ENCODE measurements at places on chromosomes 16 and 17.
A peak's percentile ranks its signal among the peaks of the same experiment; 100 is the strongest.

DNA sequence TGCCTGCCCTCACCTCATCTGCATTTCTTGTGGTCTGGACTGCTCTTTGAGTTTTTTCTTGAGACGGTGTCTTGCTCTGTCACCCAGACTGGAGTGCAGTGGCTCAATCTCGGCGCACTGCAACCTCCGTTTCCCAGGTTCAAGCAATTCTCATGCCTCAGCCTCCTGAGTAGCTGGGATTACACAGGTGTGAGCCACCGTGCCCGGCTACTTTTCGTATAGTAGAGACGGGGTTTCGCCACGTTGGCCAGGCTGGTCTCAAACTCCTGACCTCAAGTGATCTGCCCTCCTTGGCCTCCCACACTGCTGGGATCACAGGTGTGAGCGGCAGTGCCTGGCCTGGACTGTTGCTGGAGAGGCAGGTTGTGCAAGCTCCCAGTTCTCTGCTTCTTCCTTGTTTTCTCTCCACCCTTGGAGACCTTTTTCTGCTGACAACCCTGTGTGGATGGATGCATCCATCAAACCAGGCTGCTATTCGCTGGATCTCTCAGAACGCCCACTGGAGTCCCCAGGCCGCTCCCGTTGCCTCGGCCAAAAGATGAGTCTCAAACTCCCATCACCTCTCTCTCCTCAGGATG lies 22.7 kb upstream of the DBNDD1 start:
- no peak for DNase-seq

- no peak for DNase-seq
These were observed 116.3 kb downstream of the SOX9 start for GRCh38 chr17:72236980-72237633.

DNA sequence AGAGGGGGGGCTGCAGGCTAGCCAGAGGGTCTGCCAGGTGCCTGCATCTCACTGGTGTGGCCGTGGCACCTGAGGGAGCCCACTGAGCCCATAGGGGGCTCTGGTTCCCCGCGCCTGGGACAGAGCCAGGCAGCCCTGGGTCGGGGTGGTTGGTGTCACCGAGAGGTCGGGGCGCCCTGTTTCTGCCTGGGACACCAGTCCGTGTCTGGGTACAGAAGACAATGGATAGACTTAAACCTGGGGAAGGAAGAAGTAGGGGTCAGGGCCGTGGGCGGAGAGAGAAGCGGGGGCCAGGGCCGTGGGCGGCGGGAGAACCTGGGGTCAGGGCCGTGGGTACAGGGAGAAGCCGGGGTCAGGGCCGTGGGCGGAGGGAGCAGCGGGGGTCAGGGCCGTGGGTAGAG lies 3.0 kb downstream of the RFNG start:
- no peak for DNase-seq

DNA sequence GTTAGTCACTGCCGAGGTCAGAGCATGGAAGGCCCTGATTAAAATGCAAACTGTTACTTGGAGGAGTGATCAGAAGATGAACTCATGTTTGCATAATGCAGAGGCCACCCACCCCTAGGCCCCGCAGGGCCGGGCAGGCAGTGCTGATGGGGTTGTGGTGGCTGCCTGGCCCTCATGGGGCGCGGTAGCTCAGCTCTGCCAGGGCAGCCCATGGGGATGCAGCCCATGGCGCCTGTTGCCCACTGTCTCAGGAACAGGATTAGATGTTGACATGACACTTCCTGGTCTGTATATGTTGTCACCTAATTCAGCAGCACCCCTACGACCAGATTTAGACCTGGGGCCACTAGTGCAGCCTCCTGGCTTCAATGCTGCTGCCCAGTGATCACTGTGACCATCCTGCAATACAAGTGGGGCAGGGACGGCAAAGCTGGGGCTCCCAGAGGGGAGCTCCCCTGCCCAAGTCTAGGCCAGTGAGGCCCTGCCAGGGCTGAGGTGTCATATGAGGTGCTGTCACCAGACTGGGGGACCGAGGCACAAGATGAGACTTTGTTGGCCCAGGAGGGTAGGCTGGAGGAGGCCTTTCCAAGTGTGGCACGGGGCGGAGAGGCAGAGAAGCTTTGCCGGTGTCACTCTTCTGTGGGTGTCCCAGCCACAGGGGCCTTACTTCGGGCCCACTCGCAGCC lies 49.1 kb downstream of the RAI1 start:
- DNase-seq: no peak

DNA sequence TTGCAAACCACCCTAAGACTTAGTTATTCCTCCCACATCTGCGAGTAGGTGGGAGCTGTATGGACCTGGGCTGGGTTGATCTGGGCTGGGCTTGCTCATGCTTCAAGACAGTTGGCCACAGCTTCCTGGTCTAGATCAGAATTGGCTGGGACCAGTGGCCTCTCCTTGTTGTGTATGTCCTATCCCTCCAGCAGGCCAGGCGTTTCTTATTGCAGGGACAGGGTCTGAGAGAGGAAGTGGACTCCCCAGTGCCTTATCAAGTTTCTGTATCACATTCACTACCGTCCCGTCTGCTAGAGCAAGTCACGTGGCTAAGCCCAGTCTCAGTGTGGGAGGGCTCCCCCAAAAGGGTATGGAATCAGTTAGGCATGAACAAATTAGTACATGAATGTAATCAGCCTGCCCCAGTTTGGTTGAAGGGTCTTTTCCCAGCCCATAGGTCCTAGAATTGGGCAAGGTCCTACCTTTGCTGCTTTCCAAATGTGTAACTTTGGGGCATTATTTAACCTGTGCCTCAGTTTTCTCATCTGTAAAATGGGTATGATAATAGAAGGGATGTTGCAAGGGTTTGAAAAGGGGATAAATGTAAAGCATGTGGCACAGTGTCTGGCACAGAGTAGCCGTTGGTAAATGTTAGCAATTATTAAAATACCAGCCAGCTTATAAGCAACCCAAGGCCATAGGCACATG lies 36.0 kb downstream of the NKD1 start:
- no peak for DNase-seq

DNA sequence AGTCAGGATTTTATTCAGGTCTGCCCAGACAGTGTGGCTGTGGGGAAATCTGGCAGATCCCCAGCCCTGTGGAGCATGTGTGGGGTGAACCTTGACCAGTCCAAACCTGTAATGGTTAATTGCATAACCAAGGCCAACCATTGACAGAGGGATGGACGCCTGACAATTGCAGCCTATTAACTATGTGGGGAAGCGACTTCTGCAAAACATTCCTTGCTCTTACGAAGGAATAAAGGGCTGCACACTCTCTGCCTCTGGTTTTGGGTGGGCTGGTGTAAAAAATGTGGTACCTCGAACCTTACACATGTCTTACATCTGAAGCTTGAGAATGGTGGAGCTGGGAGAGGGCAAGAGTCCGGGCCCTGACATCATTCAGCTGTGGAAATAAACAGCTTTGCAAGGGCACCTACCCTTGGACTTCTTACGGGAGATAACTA lies 35.8 kb downstream of the MAF start:
- no peak for DNase-seq

GRCh38 chr16:49701065-49701685 lies 154.7 kb downstream of the ZNF423 start:
- DNase-seq: no peak

DNA sequence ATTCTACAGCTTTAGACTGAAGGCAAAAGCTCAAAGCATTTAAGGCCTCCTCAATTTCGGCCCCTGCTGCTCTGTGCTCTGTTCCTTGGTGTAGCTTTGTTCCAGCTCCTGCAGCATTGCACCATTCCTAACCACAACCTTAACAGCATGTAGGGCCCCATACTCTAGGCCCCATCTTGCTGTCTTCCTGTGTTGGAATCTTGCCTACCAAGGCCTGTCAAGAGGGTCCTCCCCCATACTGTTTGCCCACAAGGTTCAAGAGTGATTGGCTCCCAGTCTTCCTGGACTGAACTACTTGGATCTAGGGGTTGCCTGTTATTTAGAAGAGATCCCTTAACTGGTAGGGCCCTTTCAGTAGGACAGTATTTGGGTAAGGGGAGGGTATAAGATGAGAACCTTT lies 26.8 kb downstream of the TRPV2 start:
- DNase-seq: no peak

GRCh38 chr17:28008513-28008912 lies 34.0 kb upstream of the NLK start:
- DNase-seq: peak; percentile 73

- no peak for DNase-seq
These were observed 23.9 kb downstream of the UBE2G1 start for GRCh38 chr17:4342535-4342934.

GRCh38 chr17:1997289-1997926 lies 27.7 kb downstream of the RTN4RL1 start:
- no peak for DNase-seq

GRCh38 chr17:2647957-2648356 lies 54.5 kb downstream of the PAFAH1B1 start:
- DNase-seq: no peak

- DNase-seq: no peak
These were observed at the start of gene ANKRD13B for GRCh38 chr17:29592850-29593551. Gene ANKRD13B, plus strand, starts transcription at chr17:29593132. Its CDS starts 490 bp downstream, at chr17:29593622.

- no peak for DNase-seq
These were observed 15.5 kb upstream of the SPNS2 start for GRCh38 chr17:4483012-4483840.

DNA sequence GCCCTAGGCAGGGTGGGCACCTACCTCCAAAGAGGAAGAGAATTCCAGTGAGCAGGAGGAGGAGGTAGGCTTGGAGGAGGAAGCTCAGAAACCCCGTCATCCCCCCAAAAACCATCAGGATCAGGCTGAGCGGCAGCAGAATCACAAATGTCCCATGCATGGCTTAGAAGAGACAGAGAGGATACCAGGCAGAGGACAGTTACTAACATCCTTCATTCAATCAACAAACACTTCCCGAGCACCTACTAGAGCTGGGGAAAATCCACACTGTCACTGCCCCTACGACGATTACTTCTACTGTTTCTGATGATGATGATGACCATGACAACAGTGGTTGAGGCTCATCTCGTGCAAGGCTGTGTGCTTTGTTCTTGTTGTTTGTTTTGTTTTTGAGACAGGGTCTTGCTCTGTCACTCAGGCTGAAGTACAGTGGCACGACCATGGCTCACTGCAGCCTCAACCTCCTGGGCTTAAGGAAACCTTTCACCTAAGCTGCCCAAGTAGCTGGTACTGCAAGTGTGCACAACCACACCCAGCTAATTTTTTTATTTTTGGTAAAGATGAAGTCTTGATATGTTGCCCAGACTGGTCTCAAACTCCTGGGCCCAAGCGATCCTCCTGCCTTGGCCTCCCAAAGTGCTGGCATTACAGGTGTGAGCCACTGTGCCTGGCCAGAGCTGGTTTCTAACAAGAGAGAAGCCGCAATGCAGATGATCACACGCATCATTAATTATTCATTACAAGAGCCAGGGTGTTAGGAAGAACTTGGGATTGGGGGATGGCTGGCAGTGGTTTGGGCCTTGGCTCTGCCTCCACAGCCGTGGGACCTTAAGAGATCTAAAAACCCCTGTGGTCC lies 18.0 kb downstream of the TMEM114 start:
- DNase-seq: no peak

GRCh38 chr17:51640108-51640622 lies 379.8 kb downstream of the UTP18 start:
- no peak for DNase-seq

GRCh38 chr17:64357191-64357981 lies 33.3 kb downstream of the PECAM1 start:
- no peak for DNase-seq

DNA sequence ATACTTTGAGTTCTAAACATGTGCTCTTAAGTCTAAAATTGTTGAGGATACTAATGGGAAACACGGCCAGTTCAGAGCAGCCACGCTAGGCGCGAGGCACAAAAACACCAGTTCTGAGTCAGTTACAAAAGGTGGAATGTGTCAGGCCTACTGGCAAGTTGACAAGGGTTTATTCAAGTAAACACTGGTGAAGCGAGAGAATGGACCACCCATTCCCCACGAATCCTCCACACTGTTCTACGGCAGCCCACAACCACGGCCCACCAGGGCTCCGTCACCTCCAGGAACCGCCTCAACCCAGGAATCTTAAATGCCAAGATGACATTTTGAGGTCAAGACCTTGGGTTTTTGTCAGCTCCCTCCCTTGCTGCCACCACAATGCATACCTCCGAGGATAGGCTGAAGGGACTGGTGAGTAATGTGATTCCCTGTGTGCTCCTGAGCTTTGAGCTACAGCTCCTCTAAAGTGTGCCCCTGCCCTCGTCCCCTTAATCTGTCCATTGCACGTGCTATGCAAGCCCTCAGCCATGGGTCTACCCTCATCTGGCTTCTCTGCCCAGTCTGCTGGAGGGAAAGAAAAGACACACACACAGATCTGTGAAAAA lies 28.5 kb upstream of the TRAP1 start:
- no peak for DNase-seq

DNA sequence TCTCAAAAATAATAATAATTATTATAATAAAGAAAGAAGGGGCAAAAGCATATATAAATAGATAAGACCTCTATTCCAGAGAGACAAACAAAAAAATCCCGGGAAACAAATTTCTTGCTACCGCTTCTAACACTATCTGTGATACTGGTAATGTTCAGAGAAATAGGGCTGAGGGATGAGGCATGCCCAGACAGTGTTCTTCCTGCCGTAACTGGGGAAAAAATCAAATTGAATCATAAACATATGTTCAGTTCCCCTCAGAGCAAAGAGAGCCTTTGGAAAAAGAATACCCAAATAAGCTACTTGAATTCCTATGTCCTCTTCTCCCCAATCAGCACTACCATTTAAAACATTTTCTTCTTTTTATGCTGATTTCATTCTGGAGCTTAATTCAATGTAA lies 688.0 kb downstream of the KCNJ2 start:
- no peak for DNase-seq

DNA sequence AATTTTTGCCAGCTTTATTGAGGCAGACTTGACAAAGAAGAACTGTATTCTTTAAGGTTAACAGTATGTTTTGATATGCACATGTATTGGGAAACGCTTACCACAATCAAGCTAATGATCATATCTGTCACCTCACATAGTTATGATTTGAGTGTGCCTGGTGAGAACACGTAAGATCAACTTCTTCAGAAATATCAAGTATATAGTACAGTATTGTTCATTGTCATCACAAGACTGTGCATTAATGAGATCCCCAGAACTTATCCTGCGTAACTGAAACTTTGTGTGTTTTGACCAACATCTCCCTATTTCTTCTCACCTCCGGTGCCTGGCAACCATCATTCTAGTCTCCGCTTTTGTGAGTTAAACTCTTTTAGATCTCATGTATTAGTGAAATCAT lies 756.4 kb upstream of the EEF2KMT start:
- DNase-seq: no peak

DNA sequence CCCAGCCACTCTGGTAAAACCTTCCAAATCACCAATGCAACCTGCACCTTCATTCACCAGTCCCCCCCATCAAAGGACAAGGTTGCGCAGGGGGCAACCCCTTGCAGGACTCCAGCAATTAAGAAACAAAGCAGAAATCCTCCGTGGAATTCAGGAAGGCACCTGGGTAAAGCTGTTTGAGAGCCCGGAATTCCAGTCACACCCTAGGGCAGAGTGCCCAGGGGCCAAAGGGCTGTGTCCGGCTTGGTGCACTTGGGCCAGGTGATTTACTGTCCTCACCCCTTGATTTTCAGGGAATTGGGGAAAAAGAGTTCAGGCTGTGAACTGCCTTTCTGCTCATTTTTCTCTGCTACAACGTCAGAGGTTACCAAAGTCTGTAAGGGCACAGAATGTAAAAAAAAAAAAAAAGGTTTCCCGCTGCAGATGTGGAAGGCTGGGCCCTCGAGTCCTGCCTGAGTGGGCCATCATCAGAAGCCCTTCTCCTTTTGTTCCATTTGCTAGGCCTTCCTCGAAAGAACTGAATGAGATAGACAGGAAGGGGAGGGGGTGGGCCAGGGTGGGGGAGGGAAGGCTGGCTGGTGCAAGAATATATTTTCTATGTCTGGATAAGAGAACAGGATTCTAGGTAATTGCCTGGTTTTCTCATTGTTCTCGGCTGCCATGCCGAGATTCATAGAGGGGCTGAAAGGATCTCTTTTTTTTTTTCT lies 266.5 kb upstream of the PSMD7 start:
- no peak for DNase-seq

All from left renal cortex interstitium (tissue), 4 donors.